HL-60 (cell line): ENCODE measurements at places on chromosomes 12 and 14.

DNA sequence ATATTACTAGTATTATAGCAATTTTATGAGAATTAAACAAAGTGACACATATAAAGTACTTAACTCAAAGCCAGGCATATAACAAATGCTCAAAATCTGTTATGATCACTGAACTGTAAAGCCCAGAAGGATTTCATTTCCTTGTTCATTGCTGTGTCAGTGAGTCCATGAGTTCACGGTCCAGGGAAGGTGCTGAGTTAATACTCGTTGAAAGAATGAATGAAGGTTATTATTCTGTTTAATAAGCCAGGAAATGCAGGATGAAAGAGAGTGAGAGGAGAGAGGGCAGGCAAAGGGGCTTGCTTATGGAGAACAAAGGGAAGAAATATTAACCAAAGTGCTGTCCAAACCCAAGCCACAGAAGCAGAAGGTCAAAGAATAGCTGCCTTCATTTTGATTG lies 40.2 kb upstream of the NT5DC3 start:
- DNase-seq = no peak

DNA sequence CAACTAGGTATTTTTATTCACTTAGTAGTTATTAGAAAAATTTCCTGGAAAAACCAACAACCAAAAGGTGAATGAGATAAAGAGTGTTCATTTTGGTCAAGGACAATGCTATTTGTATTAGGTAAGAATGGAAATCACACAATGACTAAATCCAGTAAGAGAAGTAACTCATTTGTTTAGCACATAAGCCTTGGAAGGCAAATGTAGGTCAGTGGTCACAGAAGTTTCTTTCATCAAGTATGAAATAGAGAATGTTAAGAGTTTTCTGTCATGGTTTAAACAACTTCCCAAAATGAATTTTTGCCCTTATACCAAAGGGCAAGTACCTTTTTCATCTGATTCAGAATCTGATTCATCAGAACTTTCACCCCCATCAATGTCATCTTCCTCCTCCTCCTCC lies 101.7 kb downstream of the KIF21A start:
- DNase-seq = no peak

- DNase-seq = no peak
Measured at GRCh38 chr12:32025906-32026305, 66.7 kb downstream of the RESF1 start.

DNA sequence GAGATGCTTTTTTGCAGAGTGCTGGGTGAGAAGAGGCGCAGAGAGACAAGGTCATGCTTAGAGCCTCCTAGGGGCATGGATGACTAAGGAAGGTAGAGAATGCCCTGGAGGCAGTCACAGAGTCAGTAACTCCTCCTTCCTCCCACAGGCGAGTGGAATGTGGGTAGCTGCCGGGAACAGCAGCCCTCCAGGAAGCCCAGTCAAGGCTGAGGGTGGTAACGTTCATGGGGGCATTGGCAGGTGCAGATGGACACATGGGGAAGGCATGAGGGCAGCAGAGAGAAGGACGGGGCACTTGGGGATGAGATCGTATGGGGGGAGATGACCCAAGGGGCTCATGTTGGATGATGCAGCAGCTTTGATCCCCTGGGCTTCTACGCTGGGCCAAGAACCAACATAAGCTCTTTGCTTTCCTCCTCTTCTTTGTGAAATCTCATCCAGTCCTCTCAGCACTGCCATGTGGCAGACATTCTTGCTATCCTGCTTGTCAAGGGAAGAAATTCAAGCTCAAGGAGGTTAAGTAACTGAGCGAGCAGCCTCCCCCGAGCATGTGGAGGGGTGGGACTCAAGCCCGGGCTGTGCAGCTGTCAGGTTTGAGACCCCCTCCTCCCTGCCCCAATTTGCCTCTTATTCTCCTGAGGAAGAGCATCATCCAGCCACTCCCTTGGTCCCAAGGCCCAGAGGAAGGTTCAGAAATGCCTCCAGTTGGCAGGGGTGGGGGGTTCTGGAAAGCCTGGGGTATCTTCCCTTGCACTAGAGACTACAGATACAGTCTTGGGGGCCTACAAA lies 187.9 kb downstream of the PIWIL1 start:
- no peak for DNase-seq

- no peak for DNase-seq
Measured at GRCh38 chr12:46209914-46210872, 58.6 kb downstream of the SLC38A1 start.

DNA sequence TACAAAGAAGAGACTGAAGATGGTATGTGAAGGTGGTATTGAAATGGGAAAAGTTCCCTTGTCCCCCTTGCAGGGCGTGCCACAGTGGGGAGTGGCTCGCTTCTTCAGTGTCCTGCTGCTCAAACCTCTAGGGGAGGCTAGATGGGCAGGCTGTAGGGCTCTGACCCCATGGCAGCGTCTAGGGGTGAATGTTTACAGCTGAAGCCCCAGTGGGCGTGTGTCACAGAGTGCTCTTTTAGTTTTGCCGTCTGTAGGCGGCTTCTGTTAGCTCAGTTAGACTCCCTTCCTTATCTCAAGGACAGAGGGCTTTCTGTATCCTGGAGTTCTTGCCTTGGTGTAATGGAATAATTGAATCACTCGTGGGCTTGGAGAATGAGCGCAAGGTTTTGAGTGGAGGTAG lies 266.2 kb downstream of the RAD51B start:
- no peak for DNase-seq

DNA sequence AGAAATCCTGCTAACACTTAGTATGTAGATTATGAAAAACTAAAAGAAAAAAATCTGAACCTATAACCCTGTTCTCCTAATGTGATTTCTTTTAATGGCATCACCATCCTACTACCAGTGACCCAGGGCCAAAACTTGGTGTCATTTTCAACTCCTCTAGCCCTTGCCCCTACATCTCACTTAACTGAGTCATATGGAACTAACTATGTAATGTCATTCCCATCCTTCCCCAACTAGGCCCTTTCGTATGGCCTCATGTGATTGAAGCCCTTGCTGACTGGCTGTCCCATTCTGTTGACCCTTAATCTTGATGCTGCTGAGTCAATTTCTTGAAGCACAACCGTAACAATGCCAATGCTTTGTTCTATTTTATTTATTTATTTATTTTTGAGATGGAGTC lies 7.6 kb downstream of the DMAC2L start:
- DNase-seq = no peak

DNA sequence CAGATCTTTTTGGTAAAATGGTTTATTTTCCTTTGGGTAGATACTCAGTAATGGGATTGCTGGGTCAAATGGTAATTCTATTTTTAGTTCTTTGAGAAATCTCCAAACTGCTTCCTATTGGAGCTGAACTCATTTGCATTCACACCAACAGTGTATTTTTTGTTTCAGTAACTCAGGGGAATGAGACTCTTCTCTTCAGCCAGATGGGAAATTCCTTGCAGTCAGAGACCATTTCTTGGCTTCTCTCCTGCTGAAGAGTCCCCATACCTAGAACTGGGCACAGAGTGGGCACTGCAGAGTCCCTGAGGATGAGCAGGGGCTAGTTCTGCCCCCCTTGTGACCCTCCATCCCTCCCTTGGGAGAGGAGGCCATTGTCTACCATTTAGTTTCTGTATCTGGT lies 10.8 kb downstream of the SDSL start:
- DNase-seq = no peak

- DNase-seq = no peak
Measured at GRCh38 chr14:61704554-61704953, 9.2 kb downstream of the HIF1A start.

GRCh38 chr12:29082522-29082921 lies 66.6 kb upstream of the FAR2 start:
- DNase-seq = no peak

GRCh38 chr14:38286452-38286851 lies 30.6 kb upstream of the CLEC14A start:
- no peak for DNase-seq

DNA sequence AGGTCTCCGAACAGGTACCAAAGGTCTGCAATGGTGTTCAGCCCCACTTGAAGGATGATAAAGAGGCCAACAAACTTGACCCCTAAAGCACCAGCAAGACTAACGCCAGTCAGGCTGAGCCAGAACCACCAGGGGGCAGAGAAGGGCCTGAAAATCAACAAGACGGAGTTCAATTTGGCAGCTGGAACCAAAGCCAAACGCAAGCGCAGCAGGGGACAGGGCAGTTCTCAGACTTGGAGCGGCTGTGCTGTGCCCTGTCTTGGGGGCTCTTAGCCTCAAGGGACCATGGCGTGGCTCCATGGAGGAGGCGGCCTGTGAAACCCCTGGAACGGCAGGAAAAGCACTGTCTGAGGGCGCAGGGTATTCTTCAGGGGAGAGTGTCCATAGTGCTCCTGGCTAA lies 19.6 kb downstream of the POMT2 start:
- DNase-seq = peak; percentile 55

DNA sequence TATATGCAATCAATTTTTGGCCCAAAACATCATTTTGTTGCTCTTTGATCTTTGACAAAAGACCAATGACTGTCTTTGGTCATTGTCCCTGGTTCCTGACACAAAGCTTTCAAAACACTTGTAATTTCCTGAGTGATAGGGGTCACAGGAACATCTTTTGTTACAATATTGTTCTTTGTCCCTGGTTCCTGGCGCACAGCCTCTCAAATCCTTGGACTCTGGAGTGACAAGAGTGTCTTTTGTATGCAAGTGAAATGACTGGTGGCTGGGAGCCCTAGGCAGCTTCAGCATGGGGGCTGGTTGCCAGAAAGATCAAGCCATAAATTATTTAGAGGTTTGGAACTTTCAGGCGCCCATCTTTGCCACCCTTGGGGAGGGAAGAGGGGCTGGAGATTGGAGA lies 53.9 kb downstream of the DNAH10 start:
- no peak for DNase-seq

GRCh38 chr12:86134561-86134960 lies 121.6 kb downstream of the MGAT4C start:
- no peak for DNase-seq

- DNase-seq = no peak
Measured at GRCh38 chr12:132610051-132610759, at the start of gene LRCOL1. TSS of gene LRCOL1 (minus strand) at chr12:132610582. CDS start at chr12:132606251, 4,331 bp downstream.

DNA sequence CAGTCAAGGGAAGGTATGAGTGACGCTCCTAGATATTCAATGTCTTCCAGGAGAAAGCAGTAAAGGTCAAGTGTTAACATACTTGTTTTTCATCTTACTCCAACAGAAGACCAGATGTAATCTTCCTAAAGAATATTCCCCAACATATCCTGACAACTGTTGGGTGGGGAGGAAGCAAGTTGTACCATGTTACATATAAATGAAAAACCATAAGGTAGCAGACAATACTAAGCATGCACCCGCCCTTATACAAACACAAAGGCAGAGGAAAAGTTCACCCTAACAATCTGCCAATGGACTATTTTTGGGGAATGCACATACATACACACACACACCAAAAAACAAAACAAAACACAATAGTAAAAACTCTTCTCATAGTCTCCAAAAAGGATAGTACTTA lies 90.2 kb upstream of the FERMT2 start:
- DNase-seq = no peak

DNA sequence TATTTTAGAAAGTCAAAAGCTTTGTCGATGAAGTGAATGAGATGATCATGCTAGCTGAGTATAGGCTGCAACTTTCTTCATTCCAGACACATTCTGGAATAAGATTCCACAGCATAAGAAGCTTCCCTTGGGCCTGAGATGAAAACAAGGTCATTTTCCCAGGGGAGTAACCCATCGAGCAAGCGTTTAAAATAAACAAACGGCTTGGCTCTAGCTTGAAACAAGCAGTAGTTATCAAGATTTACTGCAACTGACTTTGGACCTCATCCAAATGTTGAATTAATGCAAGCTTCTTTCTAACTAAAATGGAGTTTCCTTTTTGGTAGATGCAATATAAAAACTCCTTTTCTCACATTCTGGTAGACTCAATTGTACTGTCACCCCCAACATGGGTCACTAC lies 23.0 kb downstream of the KCNJ8 start:
- no peak for DNase-seq

- DNase-seq = no peak
Measured at GRCh38 chr14:36014236-36014635, 162.3 kb downstream of the PTCSC3 start.
